ENCODE measurements at places on chromosomes 11 and 22. TPM values are rescaled to one million over a fixed set of nuclear protein-coding genes. Genes with fewer than 3 reads are reported as not detected.

RIC3 gene
- 2.8 TPM for total RNA-seq

MS4A8 gene
- not detected for total RNA-seq

FAT3 gene
- 0.67 TPM for total RNA-seq

ISX gene
- total RNA-seq: not detected

DBX1 gene
- total RNA-seq: not detected

TTLL1 gene
- 3.3 TPM for total RNA-seq

MS4A1 gene
- not detected for total RNA-seq

UBQLNL gene
- total RNA-seq: not detected

TSPAN18 gene
- total RNA-seq: 3.2 TPM

PARVG gene
- 0.09 TPM for total RNA-seq

OR51F2 gene
- not detected for total RNA-seq

NLRP6 gene
- total RNA-seq: not detected

ARHGAP20 gene
- total RNA-seq: 0.02 TPM

TTC28 gene
- 3.7 TPM for total RNA-seq

PDE3B gene
- total RNA-seq: 1.9 TPM

PIWIL4 gene
- 0.22 TPM for total RNA-seq

SYT7 gene
- total RNA-seq: 1.3 TPM

APOA4 gene
- total RNA-seq: not detected

NECTIN1 gene
- total RNA-seq: 9.7 TPM

OR52I2 gene
- not detected for total RNA-seq

DKK3 gene
- 21.0 TPM for total RNA-seq

GPR83 gene
- total RNA-seq: 0.07 TPM

RASD2 gene
- total RNA-seq: 0.84 TPM
